ENCODE measurements at places on chromosomes 2 and 18.

DNA sequence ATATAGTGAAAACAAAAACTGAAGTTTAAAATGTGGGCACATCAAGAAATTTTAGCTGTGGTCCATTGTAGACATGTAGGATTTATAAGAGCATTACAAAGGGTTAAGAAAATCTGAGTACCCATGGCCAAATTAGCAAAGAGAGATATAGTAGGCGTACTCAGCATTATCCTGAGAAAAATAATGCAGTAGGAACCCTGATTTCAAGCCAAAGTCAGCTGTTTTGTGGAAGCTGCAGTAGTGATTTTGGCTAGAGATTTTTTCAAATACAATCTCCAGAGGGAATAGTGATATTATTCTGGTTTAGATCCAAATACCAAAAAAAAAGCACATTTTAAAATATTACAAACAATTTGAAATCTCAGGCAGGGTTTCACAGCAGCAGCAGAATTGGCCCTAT, 450.9 kb downstream of the FBXO15 start:
- no peak for DNase-seq

DNA sequence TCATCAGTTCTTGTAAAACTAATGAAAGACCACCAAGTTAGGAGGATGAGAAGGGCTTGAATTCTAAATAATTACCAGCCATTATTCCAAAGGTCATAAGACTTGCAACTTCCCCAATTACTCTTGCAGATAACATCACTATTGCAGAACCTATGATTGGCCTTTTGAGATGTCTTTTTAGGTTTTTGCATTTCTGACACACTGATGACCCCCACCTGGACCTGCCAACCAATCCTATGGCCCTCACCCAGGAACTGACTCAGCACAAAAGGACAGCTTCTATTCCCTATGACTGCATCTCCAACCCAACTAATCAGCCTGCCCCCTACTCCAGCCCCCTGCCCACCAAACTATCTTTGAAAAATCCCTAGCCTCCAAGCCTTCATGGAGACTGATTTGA, 111.5 kb upstream of the COPS8 start:
- no peak for DNase-seq

DNA sequence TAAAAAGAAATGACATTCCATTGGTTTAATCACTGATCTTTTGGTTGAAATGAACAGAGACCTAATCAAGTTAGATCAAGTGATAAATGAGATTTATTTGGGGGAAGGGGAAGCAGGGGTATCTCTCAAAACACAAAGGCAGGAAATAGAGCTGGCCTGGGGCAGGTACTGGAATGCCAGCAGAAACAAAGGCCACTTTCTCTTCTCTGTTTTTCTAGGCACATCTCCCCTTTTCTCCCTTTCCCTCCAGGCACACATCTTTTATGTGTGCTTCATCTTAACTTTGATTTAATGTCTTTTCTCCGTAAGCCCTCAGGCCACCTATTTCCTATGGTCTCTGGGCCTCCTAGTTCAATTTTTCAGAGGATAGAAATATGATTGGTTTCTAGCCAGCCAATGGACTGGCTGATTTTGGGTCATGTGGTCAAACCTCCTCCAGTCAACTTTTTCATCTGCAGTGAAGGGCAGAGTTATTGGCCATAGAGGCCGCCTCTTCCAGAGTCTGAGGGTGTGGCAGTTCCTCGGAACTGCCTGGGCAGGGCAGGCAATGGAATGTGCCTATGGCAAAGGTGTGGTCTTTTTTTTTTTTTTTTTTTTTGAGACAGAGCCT, 58.9 kb upstream of the FAM136A start:
- DNase-seq: no peak

DNA sequence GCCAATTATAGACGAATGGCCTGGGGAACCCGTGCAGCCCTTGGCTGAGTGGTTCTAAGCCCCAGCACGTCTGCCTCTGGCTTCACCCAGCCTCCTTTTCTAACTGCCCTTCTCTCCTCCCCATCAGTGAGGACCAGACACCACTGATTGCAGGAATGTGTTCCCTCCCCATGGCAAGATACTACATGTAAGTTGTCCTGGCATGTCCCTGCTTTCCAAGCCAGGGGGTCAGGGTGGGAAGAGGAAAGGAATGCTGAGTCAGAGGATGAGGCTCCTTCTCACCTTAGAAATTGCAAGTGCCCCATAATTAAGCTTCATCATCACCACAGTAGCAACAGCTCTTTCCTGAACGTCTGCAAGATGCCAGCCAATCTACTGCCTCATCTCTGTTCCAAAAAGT, 4.8 kb downstream of the IL1F10 start:
- DNase-seq: no peak

GRCh38 chr2:60098996-60099395, 454.5 kb downstream of the BCL11A start:
- DNase-seq: no peak

GRCh38 chr2:236841389-236841788, 244.3 kb upstream of the COPS8 start:
- DNase-seq: no peak

- DNase-seq: no peak
These were observed 120.2 kb downstream of the GBX2 start for GRCh38 chr2:236047886-236048540.

DNA sequence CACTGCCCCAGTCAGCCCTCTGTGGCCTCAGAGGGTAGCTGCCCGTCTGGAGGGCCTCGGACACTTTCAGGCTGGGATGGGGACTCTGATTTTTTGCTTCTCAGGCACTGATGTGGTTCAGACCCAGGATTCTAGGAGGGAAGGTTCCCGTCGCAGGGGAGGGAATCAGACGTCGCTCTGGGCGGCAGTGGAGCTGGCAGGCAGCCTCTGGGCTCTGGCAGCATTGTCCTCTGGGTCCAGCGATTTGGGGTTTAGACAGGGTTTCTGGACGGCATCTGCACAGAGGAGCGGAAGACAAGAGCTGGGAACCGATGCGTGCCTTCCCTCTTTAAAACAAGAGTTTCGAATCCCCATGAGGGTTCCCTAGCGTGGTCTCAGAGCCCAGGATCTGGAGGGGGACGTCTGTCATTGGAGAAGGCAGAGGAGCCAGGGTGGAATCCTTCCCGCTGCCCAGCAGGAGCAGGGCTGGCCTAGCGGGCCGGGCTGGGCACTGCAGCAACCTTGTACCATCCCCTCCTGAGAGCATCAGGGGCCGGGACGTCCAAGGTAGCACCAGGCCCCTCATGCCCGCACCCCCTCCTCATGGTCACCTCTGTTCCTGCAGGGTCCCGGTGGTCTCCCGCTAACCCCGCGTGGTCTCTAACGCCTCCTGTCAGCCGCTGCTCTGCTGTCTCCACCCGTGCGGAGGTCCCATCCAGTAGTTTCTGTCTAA, 246.0 kb downstream of the AGAP1 start:
- DNase-seq: no peak

DNA sequence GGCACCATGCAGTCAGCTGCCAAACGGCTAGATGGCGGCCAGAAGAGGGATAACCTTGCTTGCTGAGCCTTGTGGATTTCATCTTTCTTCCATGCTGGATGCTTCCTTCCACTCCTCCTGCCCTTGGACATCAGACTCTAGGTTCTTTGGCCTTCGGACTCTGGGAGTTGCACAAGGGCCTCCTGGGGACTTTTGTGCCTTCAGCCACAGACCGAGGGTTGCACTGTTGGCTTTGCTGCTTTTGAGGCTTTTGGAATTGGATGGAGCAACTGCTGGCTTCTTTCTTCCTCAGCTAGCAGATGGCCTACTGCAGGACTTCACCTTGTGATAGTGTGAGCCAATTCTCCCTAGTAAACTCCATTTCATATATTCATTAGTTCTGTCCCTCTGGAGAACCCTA, 31.0 kb downstream of the STRADB start:
- DNase-seq: no peak

DNA sequence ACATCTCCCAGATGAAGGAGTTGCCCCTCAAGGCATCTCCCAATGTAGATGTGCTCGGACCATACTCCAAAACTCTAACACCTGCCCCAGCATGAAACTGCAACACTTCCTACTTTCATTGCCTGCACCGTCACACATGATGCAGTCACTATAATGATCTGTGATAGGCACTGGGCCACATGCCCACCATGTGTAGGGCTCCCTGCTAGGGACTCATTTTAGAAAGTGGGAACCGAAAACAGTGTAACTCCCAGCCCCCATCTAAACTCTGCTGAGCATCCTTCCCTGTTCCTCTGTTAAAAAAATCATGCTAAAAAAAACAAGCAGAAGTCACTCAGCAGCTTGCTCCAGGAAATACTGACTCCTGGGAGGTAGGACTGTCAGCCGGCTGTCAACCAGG, 496.1 kb upstream of the RAB6C start:
- DNase-seq: no peak

DNA sequence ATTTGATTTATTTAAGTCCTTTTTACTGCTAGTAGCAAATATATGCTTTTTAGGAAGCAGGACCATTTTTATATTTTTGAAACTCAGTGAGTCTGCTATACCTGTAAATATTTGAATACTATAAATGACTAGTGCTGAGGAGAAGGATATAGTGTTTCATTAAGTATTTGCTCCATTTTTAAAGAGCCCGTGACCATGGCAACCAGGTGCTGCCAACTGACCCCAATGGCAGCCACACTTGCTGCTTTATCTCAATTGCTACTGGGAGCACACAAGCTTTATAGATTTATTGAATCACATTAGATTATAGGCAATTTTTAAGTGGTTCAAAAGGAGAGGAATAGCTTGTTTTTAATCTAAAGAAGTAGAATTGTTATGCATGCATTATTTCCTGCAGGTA, 142.0 kb downstream of the SCG2 start:
- DNase-seq: no peak

DNA sequence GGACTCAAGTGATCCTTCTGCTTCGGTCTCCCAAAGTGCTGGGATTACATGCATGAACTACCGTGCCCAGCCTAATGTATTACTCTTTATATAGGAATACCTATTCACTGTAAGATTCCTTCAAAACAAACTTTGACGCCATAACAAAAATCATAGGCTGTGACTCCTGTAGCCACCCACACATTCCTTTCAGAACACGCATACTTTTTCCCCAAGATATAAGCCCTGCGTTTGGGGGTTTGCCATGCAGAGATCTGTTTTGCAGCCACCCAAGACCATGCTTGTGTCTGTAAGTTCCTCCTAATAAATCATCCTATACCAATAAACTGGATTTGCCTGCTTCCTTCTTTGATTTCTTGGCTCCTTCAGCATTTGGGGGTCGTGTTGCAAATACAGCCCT, 46.0 kb upstream of the STON1 start:
- no peak for DNase-seq

GRCh38 chr2:88857951-88858411, 166.5 kb downstream of the RPIA start:
- no peak for DNase-seq

- DNase-seq: no peak
These were observed 1985.1 kb upstream of the PIK3C3 start for GRCh38 chr18:39969803-39970494.

GRCh38 chr18:51146909-51147308, 50.6 kb downstream of the MEX3C start:
- no peak for DNase-seq

DNA sequence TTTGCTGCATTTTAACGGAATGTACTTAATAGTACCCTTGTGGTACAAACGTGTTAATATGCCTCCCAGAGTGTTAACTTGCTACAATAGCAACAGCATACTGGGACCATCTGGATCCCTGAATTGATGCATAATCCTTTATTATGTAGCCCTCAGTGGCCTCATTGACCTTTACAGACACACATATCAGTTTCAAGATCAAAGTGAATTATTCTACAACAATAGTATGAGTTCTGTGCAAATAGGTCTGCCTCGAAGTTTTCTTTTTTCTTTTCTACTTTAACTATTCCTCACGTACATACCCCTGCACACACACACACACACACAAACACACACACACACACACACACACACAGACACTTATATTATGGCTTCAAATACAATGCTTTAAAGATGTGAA, 1622.1 kb downstream of the LRP1B start:
- DNase-seq: no peak

- no peak for DNase-seq
These were observed at the start of gene LRRTM4 for GRCh38 chr2:77521931-77522470. Gene LRRTM4 (minus strand): TSS chr2:77522376.

DNA sequence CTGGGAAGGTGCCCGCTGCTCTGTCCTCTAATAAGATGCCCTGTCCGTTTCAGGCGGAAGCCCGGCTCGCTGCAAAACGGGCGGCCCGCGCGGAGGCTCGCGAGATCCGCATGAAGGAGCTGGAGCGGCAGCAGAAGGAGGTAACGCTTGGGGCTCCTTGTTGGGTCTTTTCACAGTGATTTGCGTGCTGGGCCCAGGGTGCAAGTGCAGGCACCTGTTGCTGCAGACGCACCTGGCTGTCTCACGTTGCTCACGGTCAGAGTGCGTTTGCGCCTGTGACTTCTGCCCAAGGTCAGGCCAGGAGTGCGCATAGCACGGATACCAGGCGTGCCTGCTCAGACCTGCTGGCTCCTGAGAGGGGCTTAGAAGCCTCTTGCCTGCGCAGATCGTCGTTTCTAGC, 81.1 kb downstream of the LRRFIP1 start:
- no peak for DNase-seq
